ENCODE measurements at places on chromosomes 3 and 15.

DNA sequence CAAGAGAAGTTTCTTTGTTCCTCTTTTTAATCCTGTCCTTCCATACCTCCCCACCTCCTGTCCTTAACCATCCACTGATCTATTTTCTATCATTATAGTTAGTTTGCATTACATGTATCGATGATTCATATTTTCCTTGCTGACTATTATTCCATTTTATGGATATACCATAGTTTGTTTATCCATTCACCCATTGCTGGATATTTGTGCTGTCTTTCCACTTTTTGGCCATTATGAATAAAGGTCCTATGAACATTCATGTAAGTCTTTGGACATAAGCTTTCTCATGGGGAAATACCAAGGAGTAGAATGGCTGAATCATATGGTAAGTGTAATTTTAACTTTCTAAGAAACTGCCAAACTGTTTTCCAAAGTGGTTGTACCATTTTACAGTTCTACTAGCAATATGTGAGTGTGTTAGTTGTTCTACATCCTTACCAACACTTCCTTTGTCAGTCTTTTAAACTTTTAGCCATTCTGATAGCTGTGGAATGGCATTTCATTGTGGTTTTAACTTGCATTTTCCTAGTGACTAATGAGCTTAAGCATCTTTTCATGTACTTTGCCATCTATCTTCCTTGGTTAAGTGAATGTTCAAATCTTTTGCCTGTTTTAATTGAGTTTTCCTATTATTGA is 11.7 kb downstream of the ATP6V1A start:
- DNase-seq, result no peak

DNA sequence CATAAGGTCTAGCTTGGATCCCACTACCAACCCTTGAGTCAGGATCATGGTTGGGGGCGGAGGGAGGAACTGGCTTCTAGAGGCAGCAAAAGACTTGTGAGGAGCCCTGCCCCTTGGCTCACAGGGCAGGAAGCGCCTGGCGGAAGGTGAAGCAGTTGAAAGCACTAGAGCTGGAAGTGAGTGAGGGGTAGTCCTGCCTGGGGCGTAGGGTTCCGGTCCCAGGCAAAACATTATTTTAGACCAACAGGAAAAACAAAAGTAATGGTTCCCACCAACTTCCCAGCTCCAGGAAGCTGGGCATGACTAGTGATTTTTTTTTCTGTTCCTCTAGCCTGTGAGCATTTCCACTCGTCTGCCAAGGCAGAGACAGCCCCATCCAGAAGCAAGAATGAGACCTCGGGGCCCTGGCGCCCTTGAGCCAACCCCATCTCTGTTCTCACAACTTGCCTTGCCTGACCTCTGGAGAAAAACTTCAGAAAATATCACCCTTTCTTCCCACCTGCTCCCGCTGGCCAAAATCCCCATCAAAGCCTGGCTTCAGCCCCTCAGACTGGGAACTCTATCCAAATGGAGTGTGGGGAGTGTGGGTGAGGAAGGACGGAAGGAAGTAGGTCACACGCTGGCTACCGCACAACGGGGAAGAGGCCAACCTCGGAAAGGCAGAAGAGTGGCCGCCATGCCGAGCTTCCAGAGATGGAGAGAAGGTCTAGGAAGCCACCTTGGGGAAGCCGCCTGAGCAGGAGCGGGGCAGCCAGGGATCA is 57.5 kb downstream of the RBPMS2 start:
- DNase-seq, result no peak

DNA sequence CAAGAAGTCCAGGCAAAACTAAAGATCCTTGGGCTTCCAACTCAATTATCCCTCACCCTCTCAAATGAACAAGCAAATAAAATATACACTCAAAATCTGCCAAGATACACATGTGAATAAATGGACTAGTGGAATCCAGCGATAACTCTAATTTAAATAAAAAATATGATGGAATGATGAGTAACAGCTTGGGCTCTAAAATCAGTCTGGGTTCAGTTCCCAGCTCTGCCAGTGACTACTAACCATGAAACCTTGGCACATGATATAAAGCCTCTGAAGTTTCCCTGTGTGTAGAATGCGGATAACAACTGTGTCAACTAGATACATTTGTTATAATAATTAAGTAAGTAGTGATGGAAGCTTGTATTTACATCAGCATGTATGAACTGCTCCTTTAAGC is 81.3 kb downstream of the CADPS start:
- DNase-seq, result no peak

DNA sequence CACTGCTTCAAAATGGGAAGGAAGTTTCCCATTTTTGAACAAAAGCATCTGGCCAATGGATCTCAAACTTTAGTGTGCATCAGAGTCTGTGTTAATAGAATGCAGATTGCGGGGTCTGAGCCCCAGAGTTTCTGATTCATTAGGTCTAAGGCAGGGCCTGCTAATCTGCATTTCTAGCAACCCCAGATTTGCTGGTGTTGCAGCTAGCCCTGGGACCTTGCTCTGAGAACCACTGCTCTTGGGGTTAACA is 30.7 kb upstream of the USP3 start:
- DNase-seq, result no peak

DNA sequence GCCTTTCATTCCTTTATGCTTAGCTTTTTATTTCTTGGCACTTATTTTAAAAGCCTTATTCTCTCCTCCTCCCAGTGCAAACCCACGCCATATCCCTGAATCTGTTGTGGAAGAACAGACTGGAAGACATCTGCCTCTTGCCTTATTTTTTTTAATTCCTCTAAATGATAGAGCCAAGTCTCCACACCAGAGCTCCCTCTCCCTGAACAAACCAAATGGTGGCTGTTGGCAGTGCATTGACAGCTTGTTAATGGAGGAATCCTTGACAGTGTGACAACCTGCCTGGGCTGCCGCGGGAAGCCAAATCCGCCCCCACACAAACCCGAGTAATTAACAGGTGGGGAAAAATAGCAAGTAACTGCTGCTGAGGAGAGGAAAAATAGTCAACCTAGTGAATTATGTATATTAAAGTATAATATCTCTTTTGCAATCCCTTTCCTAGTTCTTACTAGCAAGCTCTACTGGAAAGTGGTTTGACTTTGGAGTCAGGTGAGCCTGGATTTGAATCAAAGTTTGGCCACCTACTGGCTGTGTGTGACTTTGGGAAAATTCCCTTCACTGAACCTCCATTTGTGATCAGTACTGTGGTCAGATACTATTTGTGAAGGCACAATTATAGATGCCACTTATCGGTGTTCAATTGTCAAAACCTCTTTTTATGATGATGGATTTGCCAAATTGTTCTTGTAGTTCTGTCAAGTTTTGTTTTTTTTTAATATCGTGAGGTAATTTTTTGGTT is 589.6 kb downstream of the PDCD6IP start:
- no peak for DNase-seq

GRCh38 chr3:13021141-13022114 is 51.8 kb downstream of the IQSEC1 start:
- DNase-seq, result no peak

- no peak for DNase-seq
Observed at GRCh38 chr3:32910954-32911353, 40.5 kb upstream of the CCR4 start.

- no peak for DNase-seq
Observed at GRCh38 chr15:85047271-85047948, 65.8 kb downstream of the PDE8A start.

DNA sequence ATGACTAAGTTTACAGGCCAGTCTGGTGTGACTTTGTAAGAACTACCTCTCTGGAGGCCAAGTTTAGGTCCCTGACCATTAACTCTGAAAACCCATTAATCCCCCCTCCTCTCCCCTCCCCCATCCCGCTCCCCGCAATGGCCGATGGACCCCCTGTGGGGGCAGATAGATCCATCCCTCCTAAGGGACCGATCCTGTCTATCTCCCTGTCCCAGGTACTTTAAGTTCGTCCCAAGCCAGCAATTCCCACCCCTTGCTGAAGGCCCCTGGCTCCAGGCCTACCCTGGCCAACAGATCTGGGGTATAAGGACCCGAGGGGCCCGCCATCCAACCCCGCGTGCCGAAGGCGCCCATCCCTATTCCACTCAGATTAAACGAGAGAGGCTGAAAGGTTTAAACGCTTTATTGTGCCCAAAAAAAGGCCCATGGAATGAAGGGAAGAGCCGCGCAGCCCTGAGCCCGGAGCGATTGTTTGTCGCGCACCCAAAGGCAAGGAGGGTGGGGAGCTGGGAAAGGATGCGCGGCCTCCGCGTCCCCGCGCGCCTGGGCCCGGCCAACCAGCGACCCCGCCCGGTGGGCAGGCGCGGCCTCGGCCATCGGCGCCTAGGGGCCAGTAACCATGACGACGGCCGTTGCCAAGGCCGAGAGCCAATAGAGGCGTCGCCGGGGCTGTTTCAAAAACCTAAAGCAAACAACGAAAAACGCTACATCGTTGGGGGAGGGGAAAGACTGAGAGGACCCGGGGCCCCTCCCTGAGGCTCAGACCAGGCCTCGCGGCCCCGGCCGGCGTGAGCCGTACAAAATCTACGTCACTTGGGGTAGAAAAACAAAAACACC is 35.9 kb downstream of the HMCES start:
- no peak for DNase-seq

DNA sequence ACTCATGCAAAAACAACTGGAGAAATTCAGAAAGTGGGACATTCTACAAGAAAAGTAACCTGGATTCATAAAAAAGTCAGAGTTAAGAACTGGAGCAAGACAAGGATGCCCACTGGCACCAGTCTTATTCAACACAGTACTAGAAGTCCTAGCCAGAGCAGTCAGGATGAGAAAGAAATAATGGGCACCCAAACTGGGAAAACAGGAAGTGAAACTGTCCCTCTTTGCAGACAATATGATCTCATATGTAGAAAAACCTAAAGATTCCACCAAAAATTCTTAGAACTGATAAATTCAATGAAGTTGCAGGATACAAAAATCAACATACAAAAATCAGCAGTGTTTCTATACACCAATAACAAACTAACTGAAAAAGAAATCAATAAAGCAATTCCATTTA is 37.4 kb downstream of the TXNRD3 start:
- no peak for DNase-seq

DNA sequence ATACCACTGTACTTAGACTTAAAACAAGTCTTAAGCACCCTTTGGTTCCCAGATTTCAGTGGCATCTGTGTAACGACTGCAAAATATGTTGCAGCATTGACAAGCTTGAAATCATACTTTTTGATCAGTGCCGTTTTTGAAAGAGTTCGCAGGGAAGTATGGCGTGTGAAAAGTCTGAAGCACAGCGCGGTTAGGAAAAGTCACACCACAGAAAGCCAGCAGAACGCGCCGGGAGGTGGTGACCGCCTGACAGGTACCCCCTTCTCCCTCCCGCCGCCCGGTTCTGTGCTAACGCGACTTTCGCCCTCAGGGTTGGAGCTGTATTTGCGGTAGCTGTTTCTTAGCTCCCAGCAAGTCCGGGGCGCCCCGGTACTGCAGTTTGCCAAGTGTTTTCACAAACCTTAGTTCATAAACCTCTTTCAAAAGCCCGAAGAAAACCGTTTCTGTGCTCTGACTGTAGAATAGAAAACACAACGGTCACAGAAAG is 481 bp upstream of the CRYBG3 start:
- DNase-seq, result no peak

GRCh38 chr15:39128746-39129145 is 452.1 kb upstream of the THBS1 start:
- no peak for DNase-seq

GRCh38 chr3:186261638-186262037 is 100.4 kb downstream of the DGKG start:
- DNase-seq, result no peak

DNA sequence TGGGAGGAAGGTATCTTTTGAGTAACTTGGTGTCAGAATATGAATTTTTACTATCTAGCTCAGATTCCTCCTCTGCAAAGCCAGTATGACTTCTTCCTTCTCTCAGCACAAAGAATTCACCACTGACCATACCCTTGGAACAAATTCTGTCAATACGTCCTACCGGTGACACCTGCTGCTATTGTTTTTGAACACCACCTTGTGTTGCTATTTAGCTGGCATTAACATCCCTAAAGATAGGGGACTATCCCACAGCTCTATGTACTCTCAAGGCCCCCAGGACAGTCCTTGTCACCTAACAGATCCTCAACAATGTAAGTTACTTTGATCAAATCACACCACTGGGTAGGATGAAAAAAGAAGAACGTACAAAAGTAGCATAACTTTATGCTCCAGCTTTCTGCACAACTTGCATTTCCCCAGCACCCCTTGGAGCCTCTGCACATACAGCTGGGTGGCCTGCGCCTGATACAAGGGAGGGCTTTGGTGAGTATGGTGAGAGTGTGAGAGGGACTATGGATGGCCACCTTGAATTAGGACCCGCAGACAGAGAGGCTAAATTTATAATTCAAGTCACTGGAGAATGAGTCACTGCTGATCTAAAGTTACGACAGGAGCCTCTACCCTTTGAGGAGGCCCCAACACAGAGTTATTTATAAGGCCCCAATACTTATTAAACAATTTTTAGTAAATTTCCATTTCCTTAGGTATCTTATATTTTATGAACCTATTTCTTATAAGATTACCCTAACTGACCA is 2.3 kb upstream of the COLQ start:
- no peak for DNase-seq

GRCh38 chr15:58423831-58424608 is 7.8 kb upstream of the LIPC start:
- DNase-seq, result no peak

DNA sequence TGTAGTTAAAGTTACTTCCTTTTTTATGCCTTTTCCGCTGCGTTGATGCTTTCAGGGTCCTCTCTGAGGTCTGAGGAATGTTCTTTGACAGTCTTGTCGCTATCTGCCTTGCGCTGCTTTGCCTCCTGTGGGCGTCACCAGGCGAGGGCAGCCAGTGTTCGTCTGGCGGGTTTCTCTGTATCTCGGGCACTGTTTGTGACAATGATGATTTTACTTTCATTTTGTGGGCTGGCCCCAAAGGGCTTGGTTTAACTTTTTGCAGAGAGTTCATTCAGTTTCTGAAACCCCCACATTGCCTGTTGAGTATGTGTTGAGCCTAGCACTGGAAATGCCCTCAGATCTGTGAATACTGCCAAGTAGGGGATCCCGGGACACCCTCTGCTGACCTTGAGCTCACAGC is 24.6 kb upstream of the SACM1L start:
- DNase-seq, result peak; percentile 49

- no peak for DNase-seq
Observed at GRCh38 chr3:183247011-183247589, 6.0 kb upstream of the B3GNT5 start.

GRCh38 chr15:42138411-42138810 is 18.0 kb downstream of the PLA2G4F start:
- no peak for DNase-seq

DNA sequence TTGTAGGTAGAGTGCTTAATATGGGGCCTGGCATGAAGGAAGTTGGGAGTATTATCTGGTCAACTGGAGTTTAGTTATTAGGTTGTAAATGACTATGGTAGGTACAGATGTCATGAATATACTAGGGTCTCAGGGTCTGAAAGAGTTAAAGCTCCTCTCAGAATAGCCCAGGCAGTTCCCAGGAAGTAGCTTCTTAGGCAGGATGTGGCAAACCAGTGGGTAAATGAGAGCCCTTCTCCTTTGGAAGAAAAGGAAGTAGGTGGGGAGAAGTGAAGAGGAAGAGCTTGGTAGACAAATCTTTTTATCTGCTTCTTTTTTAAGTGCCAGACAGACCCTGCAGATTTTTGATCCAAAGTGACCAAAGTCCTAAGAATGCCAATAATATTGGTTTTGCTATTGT is 24.5 kb downstream of the MAP2K1 start:
- no peak for DNase-seq

GRCh38 chr15:48411971-48412591 is 80.9 kb downstream of the DUT start:
- DNase-seq, result no peak

Data from stimulated activated CD4-positive, alpha-beta T cell treated with anti-CD3 and anti-CD28 coated beads, Interleukin-1b, Interleukin-23, amount 100 ng/mL, for 1 hour (primary cell).